Transverse colon (tissue), 4 donors: ENCODE measurements at places on chromosomes 6 and 20.
A peak's percentile ranks its signal among the peaks of the same experiment; 100 is the strongest.

DNA sequence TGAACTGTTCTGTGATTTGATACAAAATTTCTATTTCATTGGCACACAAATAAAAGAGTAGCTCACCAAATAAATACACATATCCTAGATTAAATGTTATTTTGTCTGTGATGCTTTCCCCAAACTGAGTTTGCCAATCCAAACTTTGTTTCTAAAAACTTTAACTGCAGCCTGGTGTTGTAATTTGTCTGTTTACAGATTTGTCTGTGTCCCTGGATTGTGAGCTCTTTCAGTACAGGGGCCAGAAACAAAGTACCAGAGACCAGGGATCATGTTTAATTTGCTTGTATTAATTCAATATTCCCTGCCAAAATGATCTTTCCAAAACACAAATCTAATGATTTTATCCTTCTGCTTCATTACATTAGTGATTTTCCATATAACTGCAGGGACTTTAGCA, 1044.6 kb upstream of the GJE1 start:
- DNase-seq: no peak
- no peaks in the 10 kb centered on the region for H3K36me3 ChIP-seq
- H3K27me3 ChIP-seq: no peaks in the 10 kb centered on the region
- no peak overlapping the region for H3K27ac ChIP-seq

DNA sequence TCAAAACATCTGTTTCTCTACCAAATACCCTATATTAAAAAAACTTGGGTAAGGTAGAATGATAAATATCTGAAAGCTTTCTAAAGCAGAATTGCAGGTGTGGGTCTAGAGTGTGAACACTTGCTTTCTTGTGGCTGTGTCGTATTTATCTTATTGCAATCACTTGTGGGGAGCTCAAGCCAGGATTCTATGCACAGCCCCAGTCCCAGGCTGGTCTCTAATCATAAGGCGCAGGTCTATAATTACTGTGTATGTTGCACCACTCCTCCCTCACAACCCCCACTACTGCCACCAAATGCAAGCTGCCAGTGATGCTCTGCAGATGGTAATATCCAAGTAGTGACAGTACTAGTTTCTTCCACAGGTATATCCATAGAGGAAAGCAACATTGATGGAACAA, 2.2 kb upstream of the E2F3 start:
- H3K4me1 ChIP-seq: peaks cover 12% of the 10 kb centered on the region
- no peaks in the 10 kb centered on the region for H3K36me3 ChIP-seq
- H3K4me3 ChIP-seq: no peak overlapping the region
- no peak overlapping the region for H3K27ac ChIP-seq

GRCh38 chr6:158414851-158415262, 102.6 kb downstream of the TULP4 start:
- no peaks in the 10 kb centered on the region for H3K4me1 ChIP-seq
- no peak for DNase-seq
- no peaks in the 10 kb centered on the region for H3K36me3 ChIP-seq
- no peaks in the 10 kb centered on the region for H3K27me3 ChIP-seq
- H3K4me3 ChIP-seq: no peak overlapping the region

DNA sequence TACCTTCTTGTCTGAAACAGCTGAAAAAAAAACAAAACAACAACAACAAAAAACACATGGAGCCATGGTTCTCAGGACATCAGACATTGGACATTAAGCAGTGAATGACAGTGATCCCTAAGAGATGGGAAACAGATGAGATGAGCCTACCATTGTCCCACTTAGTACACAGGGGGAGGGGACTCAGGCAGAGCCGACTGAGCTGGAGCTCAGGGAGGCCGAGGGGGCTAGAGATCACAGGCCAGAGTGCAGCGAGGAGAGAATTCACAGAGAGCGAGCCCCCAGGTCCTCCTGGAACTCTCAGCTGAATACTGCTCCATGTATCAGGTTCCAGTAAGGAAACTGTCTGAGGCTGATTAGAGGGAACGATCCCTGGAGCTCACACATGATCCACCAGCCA, 134.6 kb downstream of the GRM4 start:
- no peak overlapping the region for H3K27ac ChIP-seq
- H3K4me3 ChIP-seq: no peak overlapping the region
- H3K36me3 ChIP-seq: no peaks in the 10 kb centered on the region
- H3K4me1 ChIP-seq: no peaks in the 10 kb centered on the region
- no peaks in the 10 kb centered on the region for H3K27me3 ChIP-seq
- no peak for DNase-seq

GRCh38 chr6:43399932-43400487, 27.3 kb upstream of the ABCC10 start:
- H3K4me1 ChIP-seq: no peaks in the 10 kb centered on the region
- DNase-seq: no peak
- H3K27ac ChIP-seq: no peak overlapping the region
- peaks cover 5% of the 10 kb centered on the region for H3K27me3 ChIP-seq

DNA sequence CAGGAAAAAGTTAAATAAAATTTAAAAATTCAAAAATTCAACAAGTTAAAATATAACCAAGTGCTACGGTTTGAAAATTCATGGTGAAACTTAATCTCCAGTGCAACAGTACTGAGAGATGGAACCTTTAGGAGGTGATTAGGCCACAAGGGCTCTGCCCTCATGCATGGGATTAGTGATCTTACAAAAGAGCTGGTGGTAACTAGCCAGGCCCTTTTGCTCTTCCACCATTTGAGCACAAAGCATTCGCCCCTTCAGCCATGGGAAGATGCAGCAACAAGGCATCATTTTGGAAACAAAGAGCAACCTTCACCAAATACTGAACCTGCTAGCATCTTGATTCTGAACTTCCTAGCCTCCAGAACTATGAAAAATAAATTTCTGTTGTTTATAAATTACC, 80.9 kb downstream of the RNGTT start:
- no peaks in the 10 kb centered on the region for H3K4me1 ChIP-seq
- H3K36me3 ChIP-seq: no peaks in the 10 kb centered on the region
- H3K27ac ChIP-seq: no peak overlapping the region

GRCh38 chr20:62887152-62887859, 25.7 kb upstream of the TCFL5 start:
- H3K36me3 ChIP-seq: peaks cover 40% of the 10 kb centered on the region
- H3K27me3 ChIP-seq: no peaks in the 10 kb centered on the region
- peaks cover 12% of the 10 kb centered on the region for H3K4me1 ChIP-seq
- H3K27ac ChIP-seq: peak overlapping the region; percentile 53
- H3K4me3 ChIP-seq: no peak overlapping the region

DNA sequence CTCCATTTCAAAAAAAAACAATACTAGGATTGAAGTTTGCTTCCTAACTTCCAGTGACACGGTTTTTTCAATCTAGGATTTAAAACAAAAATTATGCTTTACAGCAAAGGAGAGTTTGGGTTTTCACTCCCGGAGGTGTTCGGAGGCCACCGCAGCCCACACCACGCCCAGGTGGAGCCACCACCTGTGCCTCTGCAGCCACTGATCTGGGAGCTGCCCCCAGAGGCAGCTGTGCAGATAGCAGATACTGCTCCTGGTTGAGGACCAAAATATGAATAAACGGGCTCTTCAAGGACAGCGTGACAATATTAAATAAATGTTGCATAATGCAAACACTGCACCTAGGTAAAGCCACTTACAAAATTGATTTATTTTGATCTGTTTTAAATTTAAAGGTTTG, 30.2 kb downstream of the DLL1 start:
- no peak overlapping the region for H3K27ac ChIP-seq
- no peak for DNase-seq

DNA sequence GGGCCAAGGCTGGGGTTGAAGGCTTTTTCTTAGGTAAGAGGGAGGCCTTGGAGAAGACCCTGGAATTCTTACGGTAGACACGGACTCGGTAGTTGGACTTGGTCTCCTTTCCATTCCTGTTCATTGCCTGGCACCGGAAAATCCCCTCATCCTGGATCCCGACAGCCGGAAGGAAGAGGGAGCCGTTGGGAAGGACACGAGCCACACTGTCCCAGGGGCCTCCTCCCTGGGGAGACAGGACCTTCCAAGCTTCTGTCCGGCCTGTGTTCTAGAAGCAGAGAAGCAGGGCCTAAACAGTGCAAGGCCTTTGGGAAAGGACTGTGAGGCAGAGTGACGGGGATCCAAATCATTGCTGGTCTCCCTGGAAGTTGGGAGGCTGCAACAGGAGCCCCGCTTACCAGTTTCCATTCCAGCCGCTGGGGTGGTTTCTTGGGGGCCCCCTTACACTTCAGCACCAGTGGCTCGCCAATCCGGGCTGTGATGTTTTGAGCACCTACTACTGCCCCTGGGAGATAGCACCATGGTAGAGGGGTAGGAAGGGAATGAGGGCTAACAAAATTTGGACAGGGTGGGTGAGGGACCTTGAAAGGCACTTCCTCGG, 470 bp downstream of the AGER start:
- H3K27ac ChIP-seq: peak overlapping the region; percentile 75
- H3K4me3 ChIP-seq: no peak overlapping the region
- H3K4me1 ChIP-seq: peaks cover 34% of the 10 kb centered on the region
- H3K36me3 ChIP-seq: peaks cover 9% of the 10 kb centered on the region
- no peak for DNase-seq
- H3K27me3 ChIP-seq: no peaks in the 10 kb centered on the region

- DNase-seq: no peak
- no peak overlapping the region for H3K4me3 ChIP-seq
- no peak overlapping the region for H3K27ac ChIP-seq
Observed at GRCh38 chr6:41092421-41093140, 19.8 kb downstream of the NFYA start.

DNA sequence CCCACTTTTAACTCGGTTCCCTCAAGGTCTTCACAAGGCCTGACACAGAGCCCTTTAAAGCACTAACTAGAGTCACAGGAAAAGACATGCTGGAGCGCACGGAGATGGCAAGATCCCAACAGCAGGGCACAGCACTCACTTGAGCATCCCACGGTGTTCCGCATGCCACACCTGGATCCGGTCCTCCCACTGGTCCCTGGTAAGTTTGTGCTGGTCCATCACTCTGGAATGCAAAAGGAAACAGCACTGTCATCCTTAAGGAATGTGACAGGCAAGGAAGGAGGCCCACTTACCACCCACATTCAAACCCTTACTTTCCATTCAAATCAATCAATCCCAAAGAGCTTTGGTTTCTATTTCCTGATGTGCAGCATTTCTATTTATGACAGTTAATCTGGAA, 34.7 kb downstream of the EZR start:
- DNase-seq: no peak
- peaks cover 8% of the 10 kb centered on the region for H3K4me1 ChIP-seq
- H3K4me3 ChIP-seq: no peak overlapping the region
- H3K27me3 ChIP-seq: no peaks in the 10 kb centered on the region
- no peak overlapping the region for H3K27ac ChIP-seq
- peaks cover 43% of the 10 kb centered on the region for H3K36me3 ChIP-seq

- no peak overlapping the region for H3K4me3 ChIP-seq
- H3K36me3 ChIP-seq: no peaks in the 10 kb centered on the region
- no peaks in the 10 kb centered on the region for H3K27me3 ChIP-seq
Observed at GRCh38 chr6:91366781-91367180, 779.9 kb upstream of the MAP3K7 start.

DNA sequence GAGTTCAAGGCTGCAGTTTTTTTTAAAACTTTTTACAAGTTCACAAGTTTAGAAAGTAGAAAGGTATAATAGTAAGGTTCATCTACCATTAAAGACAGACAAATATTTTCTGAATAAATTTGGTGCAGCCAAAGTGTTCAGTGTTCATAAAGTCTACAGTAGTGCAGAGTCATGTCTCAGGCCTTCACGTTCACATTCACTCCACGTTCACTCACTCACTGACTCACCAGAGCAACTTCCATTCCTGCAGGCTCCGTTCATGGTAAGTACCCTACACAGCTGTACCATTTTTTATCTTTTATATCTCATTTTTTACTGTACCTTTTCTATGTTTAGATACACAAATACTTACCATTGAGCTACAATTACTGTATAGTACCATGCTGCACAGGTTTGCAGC, 67.6 kb downstream of the B4GALT5 start:
- H3K4me1 ChIP-seq: no peaks in the 10 kb centered on the region
- no peaks in the 10 kb centered on the region for H3K36me3 ChIP-seq
- DNase-seq: no peak

DNA sequence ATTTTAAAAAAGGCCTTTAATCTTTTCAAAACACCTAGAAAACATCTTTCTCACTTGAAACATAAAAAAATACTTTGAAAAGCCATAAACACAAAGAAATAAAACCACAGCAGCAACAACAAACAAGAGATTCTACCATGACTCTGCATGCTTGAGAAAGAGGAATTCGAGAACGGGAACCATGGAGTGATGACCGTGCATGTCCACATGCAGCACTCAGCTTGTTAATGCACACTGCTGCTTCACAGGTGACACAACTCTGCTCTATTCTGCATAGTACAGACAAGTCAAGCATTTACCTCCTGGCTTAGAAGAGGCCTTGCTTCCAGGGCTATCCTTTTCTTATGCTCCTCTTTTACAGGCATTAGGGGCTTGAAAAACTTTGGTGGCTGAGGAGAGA, 64.9 kb upstream of the NUP153 start:
- no peak overlapping the region for H3K27ac ChIP-seq
- no peak overlapping the region for H3K4me3 ChIP-seq

DNA sequence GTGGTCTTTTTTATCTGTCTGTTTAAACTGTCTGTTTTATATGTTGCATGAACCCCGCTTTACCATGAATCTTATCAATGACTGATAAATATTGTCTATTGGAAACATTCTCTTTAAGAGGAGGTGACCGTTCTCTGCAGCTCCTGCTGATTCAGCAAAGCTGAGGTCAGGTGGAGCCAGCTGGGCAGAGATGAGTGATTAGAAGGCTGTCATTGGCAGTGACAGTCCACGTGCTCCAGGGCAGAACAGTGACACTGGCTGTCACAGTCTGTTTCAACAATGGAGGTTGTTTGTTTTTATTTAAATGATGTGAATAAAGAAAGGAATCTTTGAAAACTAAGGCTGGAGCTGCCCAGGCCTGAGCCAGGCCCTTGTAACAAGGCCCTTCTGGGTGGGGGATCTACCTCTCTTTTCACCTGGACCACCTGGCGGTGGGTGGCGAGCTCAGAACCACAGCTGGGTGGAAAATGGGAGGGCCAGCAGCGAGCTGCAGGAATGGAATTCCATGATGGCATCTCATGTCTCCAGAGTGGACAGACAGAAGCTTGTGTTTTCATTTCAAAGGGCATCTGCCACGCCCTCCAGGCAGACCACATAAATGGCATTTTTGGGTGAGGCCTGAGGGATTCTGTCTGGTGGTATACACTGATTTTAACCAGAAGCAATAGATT, 12.6 kb downstream of the SYNJ2 start:
- no peak for DNase-seq
- peaks cover 20% of the 10 kb centered on the region for H3K4me1 ChIP-seq
- H3K27ac ChIP-seq: no peak overlapping the region
- no peak overlapping the region for H3K4me3 ChIP-seq
- no peaks in the 10 kb centered on the region for H3K36me3 ChIP-seq

- H3K4me3 ChIP-seq: no peak overlapping the region
- H3K27ac ChIP-seq: no peak overlapping the region
- no peaks in the 10 kb centered on the region for H3K4me1 ChIP-seq
- no peak for DNase-seq
- H3K36me3 ChIP-seq: no peaks in the 10 kb centered on the region
- H3K27me3 ChIP-seq: no peaks in the 10 kb centered on the region
Observed at GRCh38 chr6:154602296-154602695, 91.8 kb upstream of the CNKSR3 start.
